ENCODE measurements at places on chromosomes 12 and 14.

DNA sequence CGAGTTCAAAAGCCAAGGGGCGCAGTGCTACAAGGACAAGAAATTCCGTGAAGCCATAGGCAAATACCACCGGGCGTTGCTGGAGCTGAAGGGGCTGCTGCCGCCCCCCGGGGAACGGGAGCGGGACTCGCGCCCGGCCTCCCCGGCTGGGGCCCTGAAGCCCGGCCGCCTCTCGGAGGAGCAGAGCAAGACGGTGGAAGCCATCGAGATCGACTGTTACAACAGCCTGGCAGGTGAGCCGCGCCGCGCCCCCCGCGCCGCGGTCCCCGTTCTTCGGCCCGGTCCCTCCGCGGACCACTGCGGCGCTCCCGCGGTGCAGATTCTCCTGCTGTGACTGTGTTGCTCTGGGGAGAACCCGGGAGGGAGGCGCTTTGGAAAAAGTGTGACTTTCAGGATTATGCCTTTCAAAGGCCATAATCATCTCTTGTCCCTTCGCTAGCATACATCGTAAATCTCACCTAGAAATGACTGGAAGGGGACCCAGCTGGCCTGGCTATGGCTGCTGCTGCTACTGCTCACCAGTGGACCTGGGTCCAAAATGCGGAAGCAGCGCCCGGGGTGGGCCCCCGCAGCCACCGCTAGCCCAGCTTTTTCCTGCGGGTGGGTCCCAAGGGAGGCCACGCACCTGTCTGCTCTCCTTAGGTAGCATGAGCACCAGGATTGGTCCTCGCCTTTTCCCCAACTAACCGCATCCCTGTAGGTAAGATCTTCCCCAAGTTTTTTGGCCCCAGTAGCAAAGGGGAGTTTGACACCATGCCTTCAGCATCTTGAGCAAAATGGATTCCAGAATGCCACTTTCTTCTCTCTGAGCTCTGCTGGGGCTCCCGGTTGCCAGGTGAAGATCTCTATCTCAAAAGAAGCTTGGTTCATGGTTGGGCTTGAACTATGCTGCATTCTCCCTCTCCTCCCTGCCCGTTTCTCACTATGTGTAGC lies 853 bp downstream of the TTC9 start:
- DNase-seq = no peak

DNA sequence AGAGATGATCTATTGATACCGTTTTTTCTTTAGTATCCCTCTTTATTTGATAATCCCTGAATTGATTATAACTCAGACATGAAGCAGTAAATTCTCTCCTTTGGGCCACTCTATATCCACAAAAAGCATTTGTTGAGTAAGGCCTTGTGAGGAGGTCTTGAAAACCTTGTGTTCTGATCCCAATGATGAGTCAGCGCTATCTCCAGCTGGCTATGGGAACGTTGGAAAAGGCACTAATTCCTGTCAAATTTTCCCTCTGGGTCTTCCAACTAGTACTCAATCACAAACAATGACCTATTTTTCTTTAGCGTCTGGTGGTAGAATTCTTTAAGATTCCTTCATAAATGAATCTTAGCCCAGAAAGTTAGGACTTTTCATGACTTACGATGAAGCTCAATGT lies 168.4 kb upstream of the LRIG3 start:
- no peak for DNase-seq

GRCh38 chr12:112005419-112006395 lies 7.3 kb downstream of the TMEM116 start:
- DNase-seq = no peak

DNA sequence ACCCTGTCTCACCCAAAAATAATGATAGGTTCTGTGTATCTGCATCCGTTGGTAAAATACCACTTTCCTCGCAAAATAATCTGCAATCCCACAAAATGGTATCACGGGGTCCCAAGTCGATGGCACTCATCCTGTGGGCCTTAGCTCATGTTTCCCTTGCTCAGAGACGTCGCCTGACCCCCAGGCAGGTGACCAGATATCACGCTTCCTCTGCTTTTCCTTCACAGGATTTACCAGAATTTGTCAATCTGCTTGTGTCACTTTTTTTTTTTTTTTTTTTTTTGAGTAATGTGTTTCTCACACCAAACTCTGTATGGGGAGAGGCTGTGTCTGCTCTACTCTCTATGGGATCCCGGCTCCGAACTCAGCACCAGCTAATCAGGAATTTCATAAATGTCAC lies 162.7 kb downstream of the PRKCH start:
- DNase-seq = no peak

DNA sequence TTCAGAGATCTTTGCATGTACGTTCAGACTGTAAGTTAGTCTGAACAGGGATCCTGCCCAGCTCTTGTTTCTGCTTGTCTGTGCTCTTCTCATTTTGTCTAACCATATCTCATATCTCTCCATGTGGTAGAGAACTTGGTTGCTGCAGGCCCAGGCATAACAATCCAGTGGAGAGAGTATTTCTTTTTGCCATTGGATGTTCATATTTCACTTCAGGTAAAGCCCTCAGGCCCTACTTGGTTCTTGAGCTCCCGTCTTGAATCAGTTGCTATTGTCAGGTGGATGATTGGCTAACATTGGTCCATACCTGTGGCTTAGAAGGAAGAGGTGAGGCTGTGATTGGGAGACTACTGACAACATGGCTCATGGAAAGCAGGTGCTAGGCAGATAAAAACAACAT lies 357.7 kb upstream of the FLRT2 start:
- DNase-seq = peak; percentile 76

GRCh38 chr12:130965668-130966067 lies 12.0 kb downstream of the ADGRD1 start:
- DNase-seq = no peak

- DNase-seq = no peak
These were observed 100.7 kb upstream of the RTL1 start for GRCh38 chr14:101004176-101004575.

DNA sequence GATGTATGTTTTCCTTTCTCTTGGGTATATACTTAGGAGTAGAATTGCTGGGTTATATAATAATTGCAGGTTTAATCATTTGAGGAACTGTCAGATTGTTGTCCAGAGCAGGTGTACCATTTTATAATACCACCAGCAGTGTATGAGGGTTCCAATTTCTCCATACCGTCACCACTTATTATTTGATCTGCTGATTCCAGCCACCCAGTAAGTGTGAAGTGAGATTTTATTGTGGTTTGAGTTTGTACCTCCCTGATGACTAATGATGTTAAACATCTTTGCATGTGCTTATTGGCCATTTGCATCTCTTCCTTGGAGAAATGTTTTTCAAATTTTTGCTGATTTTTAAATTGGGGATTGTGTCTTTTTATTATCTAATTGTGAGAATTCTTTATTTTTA lies 15.1 kb downstream of the NCKAP5L start:
- DNase-seq = no peak

DNA sequence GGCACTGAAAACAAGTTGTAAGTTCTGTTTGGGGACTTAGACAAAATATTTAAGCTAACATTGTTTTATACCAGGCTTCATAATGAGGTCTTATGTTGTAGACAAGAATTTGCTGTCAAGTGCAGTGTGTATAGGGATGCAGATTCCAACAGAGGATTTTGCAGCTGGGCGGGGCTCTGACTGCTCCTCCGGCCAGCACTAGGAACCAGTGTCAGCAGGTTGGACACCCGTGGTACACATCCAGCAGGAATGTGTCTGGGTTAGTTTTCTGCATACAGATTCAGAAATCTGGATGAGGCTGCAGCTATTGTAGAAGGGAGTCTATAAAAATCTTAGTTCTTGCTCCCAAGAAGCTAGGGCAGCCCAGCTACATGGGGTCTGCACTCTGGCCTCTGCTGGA lies 194.3 kb upstream of the RBM19 start:
- DNase-seq = no peak

GRCh38 chr14:95250140-95250769 lies 69.5 kb downstream of the CLMN start:
- no peak for DNase-seq

GRCh38 chr14:21868442-21869046 lies 194.9 kb upstream of the OR4E1 start:
- no peak for DNase-seq

DNA sequence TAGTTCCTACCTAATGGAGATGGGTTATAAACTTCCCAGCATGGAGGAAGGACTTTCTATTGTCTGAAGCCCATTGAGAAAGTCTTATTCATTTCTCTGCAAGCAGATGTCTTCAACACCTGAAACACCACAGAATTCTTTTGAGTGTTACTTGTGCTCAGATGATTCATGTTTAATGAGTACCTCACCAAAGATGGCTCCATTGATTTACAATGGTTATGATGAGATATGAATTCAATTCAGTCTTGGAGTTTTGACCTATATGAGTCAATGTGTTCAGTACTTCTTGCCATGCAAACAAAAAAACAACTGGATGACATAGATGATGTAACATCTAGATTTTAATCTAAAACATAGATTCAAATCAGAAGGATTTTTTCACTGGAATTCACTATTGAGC lies 15.4 kb upstream of the PAWR start:
- peak; percentile 92 for DNase-seq

GRCh38 chr14:76081642-76082041 lies 70.1 kb upstream of the GPATCH2L start:
- DNase-seq = no peak

- no peak for DNase-seq
These were observed 75.7 kb downstream of the GTF2A1 start for GRCh38 chr14:81144824-81145603.

GRCh38 chr14:94343238-94344005 lies 20.3 kb upstream of the SERPINA6 start:
- DNase-seq = no peak

- DNase-seq = no peak
These were observed 27.6 kb upstream of the ETV6 start for GRCh38 chr12:11621797-11622423.

GRCh38 chr14:89586258-89587135 lies 169.5 kb upstream of the FOXN3 start:
- no peak for DNase-seq

- DNase-seq = no peak
These were observed 61.5 kb downstream of the SPATS2 start for GRCh38 chr12:49428793-49429192.

DNA sequence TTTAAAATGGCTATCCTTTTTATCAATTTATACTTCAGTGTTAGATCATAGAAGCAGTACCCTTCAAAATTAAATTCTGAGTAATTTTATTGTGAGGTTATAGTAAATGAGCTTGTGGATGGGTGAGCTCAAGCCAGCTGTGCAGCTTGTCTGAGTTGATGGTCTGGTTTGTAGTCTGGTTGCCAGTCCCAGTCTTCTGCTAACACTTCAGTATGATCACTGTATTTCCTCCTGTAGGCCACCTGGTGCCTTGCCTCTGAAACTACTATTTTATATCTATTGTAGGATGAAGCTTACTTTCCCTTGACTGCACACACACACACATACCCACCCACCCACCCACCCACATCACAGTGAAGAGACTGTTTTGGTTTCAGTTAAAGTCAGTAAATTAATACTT lies 496.4 kb downstream of the PCNX1 start:
- DNase-seq = peak; percentile 10

GRCh38 chr12:48119078-48119833 lies at the start of gene PFKM:
PFKM (plus strand) TSS chr12:48119364; CDS start chr12:48122775, 3,411 bp downstream.
- DNase-seq = peak; percentile 60

DNA sequence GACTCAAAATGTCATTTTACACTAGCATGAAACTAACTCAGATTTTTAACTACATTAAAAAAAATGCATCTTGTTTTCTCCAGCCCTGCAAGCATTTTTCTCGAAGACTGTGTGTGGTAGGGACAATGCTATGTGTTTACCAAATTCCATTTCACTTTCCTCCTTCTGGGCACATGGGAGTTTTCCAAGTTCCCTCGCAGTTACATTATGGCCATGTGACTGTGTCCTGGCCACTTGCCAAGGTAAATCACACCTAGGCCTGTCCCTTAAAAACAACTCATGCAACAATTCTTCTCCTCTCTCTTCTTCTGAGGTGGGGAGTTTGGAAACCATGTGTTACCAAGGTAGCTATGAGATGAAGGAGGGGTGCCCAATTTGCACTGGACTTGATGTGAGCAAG lies 108.7 kb downstream of the SYT10 start:
- DNase-seq = no peak

- DNase-seq = no peak
These were observed 1.9 kb downstream of the TRIM9 start for GRCh38 chr14:51092965-51093364.

- no peak for DNase-seq
These were observed 27.9 kb downstream of the TMCC3 start for GRCh38 chr12:94622475-94622874.

DNA sequence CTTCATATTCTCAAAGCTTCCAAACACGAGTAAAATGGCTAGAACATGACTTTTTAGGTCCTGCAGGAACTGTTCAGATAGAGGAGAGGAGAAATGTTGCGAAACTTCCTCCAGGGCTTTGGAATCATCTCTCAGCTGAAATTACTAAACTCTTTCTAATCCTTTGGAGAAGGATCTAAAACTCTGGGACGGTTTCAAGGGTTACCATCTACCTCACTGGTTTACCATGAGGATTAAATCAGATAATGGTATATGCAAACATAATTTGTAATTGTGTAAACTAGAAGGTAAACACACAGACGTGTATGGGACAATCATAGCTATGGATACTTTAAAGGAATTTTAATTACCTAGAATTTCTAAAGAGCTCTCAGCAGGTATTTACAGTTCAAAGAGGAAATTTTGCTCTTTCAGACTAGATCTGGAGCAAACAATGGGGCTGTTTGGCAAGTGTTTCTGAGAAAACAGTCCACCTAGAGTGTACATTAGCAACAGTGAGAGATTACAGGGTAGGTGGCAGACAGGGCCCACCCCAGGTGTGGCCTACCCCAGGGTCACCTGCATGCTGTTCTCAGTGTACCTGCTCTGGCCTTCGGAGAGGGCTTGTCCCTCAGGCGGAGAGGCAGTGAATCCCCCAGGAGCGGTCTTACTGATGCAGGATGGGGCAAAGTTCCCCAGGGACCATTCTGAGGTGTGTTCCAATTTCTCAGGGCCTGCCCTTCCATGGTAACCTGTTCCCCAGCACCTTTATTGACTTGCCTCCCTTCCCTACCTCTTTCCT lies 124.7 kb upstream of the MAX start:
- no peak for DNase-seq

- DNase-seq = no peak
These were observed 167.6 kb downstream of the NAV3 start for GRCh38 chr12:77998236-77998786.

DNA sequence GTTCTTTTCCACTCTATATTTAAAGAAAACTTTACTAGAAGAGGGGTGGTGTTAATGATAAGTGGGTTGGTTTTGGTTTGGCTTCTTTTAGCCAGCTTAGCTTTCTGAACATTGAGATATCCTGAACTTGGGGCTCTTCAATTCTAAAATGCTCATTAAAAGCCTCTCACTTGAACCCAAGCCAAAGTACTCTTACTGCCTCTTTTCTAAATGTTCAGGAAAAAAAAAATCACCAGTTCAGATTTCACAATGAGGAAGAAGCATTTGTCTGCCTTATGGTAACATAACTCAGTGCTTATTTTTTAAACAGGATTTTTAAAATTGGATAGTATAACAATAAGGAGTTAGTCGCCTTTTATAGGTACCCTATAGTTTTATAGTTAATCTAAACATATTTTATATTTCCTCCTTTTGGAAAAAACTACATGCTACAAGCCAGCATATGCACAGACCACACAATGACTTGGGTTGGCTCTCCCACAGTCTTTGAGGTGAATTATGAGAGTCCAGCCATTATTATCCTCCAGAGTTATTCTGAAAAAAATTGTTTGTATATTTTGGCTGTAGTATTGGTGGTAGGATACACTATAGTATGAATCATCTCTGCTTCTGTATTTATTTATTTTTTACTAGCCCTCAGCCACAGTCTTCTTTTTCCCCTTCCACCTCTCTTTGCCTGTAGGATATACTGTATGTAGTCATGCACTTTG lies 195.5 kb upstream of the TMPO start:
- no peak for DNase-seq
